ENCODE measurements at places on chromosomes 4 and X.

DNA sequence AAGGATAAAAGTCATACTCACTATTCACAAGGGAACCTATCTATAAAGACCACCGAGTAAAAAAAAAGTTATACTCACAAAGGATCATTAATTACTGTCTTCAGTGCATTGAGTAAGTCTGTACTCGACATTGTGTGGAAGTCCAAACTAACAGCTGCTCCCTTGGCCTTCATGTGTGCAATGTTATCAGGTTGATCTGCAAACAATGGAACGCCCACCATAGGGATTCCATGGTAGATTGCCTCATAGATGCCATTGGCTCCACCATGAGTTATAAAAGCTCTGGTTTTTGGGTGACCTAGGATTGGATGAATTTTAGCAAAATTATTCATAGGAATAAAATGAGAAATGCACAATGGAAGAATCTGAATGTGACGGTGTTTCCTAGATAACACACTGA, 10.6 kb downstream of the UGT2B4 start:
- DNase-seq, result no peak

DNA sequence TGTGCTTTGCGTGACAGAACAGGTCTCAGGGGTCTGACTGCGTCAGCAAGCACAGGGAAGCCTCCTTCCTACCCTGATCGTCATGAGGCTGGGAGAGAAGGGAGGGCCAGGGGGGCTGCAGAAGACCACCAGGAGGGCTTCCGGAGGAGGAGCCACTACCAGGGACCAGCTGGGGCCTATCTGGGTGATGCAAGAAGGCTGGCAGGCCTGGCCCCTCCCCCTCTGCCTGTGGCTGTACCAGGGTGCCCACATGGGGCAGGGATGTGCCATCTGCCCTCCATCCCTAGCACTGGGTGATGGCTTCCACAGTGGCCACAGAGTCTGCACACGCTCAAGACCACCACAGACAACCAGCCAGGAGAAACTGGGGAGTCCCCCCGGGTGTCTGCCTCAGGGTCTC, 116.4 kb upstream of the NKX1-1 start:
- no peak for DNase-seq

DNA sequence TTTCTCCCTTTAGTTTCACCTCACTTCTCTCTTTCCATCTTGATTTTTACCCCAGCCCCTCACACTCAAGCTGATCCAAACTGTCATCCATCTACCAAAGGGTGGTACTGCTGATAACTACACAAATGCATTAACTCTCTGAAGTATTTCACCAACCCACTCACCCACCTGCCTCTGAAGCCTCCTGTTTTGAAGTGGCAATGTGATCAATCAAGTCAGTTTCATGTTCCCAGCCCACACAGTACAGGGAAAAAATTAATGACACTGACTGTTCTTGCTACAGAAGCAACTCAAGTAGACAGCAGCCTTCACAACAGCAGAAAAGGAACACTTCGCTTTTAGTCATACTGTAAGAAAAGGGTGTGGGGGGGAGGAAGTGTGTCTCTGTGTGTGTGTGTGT, 183.0 kb upstream of the NOCT start:
- DNase-seq, result no peak

DNA sequence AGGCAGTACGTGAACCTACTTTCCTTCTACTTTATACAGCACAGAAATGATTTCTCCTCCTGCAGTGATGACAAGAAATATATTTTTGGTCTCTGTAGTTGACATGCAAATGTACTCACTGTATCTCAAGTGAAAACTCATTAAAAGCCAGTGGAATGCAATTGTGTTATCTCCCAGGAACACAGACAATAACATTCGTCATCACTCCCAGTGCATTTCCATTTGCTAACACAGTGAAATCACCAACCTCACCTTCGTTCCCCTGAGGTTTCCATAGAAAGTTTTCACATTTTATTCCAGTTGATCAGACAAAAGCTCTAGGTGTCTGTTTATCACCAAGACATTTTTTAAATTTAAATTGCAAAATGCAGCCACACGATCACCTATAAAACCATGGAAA, 2.5 kb upstream of the SPANXD start:
- DNase-seq, result no peak

DNA sequence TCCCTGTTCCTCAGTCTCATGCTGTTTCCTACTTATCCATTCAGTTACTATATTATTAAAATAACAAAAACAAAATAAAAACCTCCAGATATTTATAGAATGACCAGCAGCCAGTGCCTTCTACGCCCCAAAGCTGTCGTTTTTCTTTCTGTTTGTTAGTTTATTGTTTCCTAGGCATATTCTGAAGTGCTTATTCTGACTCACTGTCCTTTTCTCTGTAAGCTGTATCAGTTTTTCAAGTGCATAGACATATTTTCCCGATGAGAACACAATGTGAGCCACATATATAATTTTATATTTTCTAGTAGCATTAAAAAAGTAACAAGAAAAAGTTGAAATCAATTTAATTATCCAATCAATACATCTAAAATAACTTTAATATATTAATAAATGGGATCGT, 2158.6 kb upstream of the TENM3 start:
- DNase-seq, result no peak

DNA sequence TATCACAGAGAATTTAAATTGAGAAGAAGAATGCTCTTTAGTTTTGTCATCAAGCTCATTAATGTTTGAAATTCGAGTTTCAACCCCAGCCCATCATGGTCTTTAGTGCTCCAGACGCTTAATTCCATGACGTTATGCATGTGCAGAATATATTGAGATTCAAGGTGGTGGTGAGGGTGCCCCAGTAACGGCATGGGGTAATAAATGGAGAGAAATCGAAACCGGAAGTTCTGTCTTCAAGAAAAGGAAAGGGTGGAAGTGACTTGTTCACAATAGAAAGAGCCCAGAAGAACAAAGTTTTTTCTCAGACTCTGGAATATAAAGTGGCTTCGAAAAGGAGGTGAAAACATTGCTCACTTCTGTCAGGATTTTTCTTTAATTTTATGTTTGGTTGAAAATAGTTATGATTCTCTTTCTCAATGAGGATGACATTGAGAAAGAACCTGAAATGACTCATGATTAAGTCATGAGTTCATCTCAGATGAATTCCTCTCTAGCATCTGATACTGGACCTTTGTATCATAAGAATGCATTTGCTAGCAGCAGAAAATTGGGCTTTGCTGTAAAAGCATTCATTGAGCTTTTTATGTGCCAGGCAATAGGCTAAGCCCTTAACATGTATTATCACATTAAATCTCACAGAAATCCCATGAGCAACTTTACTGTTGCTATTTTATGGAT, 779 bp upstream of the DDX60L start:
- peak; percentile 66 for DNase-seq

DNA sequence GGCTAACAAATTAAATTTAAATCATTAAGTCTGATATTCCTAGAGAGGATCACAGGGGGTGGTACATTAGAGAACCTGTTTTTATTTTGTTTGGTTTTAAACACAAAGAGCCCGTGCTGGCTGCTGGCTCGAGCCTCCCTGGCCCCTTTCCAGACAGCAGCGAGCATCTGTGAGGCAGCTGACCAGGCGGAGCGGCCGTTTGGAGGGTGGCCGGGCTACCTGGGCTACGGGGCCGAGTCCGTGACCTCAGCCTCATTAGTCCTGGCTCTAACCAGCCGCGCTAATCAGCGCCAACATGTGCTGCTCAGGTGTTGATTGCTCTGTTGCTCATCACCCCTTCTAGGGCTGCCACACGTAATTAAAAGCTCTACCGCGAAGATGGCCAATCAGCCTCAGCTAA, 35.3 kb downstream of the DCTD start:
- DNase-seq, result no peak

DNA sequence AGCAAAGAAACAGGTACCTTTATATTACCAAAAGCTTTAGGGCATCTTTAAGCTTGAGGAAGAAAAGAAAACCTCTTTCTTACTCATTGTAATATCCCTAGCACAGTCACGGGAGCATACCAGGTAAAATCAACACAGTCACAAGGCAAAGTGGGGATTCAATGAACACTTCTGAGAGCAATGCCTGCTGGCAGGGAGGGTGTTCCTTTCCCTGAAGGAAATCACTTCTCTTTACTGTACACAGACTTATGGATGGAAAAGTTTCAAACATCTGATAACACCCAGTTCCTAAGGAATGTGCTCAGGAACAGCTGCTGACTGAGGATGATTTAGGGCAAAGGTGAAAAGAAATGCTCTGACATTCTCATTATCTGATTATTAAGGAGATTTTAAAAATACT, 94.8 kb downstream of the MAML3 start:
- DNase-seq, result no peak

GRCh38 chr4:14379183-14379582, 623.1 kb upstream of the CPEB2 start:
- no peak for DNase-seq

- no peak for DNase-seq
Measured at GRCh38 chr4:137370679-137371078, 161.6 kb downstream of the PCDH18 start.

DNA sequence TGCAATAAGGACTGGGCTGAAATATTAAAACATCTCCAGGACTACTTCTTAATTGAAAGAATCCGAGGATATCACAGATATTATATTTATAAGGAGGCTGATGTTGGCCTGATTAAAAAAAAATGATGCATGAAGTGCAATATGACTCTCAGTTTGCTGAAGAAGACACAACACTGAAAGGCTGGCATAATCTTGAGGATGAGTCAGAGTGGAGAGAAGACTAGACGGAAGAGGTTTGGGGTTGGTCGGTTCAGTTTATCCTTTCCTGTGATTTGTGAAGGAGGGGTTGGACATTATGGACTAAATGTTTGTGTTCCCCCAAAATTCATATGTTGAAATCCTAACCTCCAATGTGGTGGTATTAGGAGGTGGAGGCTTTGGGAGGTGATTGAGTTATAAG, 170.3 kb downstream of the CORIN start:
- DNase-seq, result no peak

- peak; percentile 74 for DNase-seq
Measured at GRCh38 chrX:48021026-48021900, 14.5 kb downstream of the SPACA5 start.

- no peak for DNase-seq
Measured at GRCh38 chr4:40055511-40055862, 1.2 kb upstream of the N4BP2 start.

DNA sequence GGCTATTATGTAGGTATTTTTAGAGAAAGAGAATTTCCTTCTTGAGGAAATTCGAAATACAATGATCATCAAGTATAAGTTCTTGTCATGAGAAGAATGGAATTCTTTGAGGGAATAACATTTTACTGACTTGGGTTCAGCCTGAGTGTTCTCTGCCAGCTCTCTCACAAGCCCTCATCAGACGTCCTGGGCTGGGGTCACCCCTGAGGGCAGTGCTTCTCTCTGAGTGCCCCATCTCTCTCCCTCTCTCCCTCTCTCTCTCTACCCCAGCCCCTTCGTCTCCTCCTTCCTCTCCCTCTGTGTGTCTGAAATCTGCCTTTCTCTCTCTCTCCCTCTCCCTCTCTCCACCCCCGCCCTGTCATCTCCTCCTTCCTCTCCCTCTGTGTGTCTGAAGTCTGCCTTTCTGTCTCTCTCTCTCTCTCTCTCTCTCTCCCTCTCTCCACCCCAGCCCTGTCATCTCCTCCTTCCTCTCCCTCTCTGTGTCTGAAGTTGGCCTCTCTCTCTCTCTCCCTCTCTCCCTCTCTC, 241.7 kb upstream of the PSAPL1 start:
- DNase-seq, result no peak

DNA sequence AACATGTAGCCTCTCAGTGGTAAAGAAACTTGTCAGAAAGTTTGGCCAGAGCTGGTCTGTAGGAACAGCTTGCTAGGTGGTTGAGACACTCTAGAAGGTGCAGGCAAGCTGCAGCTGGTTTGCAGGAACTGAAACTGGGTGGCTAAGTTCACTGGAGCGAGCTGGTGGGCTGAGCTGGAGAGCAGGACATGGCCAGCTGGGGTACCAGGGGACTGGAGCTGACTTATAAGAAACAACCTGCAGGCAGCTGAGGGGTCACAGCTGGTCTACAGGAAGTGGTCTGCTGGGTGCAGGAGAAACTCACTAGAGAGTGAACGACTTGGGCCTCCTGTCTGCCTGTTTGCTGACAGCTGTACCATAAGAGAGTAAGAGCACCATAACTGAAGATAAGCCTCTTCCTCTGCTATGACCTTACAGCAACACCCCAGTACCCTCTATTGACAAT, 157.1 kb upstream of the LNX1 start:
- no peak for DNase-seq

- DNase-seq, result no peak
Measured at GRCh38 chr4:181685911-181686310, 557.3 kb upstream of the TENM3 start.

DNA sequence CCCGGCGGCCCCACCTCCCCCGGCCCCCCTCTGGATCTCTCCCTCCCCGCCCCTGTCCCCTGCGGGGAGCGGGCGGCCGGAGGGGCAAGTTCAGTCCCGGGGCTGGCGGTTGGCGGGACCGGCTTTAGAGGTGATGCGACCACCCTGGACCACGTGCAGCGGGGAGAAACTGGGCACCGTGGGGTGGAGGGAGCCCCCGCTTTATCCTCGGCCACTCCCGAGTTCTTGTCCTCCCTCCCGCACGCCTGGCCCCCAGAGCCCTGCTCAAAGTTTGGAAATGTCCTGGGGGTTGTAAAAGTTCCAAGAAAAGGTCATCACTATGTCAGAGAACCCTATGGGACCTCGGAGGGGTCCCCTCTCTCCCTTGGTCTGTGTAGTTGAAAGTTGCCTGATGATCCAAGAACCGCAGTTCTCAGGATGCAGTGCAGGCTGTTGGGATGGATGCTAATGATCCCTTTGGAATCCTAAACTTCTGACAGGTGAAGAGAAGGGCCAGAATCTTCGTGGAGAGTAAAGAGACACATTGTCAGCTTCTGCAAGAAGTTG, 411 bp upstream of the VEGFC start:
- no peak for DNase-seq

DNA sequence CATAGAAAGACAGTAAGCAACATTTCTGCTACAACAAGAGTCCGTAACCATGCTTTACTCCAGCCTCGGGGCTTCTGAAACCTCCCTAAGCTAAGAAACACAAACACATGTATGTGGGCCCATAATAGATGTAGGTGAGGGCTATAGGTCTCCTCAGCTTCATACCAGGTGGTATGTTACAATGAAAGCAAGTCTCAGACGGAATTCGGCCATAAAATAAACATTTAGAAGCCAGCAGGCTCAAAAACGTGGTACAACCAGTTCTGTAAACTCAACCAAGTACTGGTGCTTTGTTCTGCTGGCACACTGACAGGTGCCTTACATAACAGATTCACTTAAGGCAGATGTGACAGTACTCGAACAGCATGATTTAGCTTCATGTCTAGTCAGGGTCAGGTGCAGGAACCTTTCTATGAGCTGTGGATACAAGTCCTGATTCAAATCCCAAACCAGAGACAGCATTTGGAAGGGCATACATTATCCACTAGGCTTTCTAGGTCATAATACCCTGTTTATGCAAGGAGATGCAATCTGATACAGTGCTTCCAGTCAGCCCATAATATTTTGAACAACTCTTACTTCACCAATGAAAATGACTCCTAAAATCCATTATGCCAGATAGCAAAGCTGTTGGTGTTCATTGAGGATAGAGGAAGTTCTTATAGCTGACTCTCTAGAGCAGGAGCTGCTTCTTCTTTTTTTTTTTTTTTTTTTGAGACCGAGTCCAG, 113.8 kb upstream of the ENPP6 start:
- DNase-seq, result no peak

All from hematopoietic multipotent progenitor cell treated with erythropoietin and hydrocortisone succinate and interleukin-3 and kit ligand, for 17 days (in vitro differentiated cells).